Activated T-cell treated with anti-CD3 and anti-CD28 coated beads, Interleukin-2, amount 50 U/mL, for 72 hours (primary cell): ENCODE measurements at places on chromosomes 5 and 9.

- no peak for DNase-seq
Observed at GRCh38 chr5:169971780-169972179, 8.5 kb downstream of the INSYN2B start.

DNA sequence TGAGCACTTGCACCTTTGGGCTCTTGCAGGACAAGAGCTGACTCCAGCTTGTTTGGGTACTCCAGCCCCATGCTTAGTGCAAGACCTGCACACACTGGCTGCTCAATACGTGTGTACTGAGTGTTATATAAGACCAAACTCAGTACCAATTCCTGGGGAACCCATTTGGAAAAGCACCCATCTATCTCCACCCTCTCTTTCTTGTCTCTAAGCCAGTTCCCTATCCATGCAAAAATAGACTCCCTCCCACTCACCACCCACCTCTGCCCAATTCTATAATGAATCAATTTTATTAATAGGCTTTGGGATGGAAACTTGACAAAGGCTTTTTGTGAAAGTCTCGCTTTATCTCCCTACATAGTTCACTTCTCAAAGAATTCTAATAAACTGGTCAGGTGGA lies 60.9 kb upstream of the CPLX2 start:
- DNase-seq = no peak

GRCh38 chr5:88813244-88813643 lies 69.7 kb downstream of the MEF2C start:
- no peak for DNase-seq

GRCh38 chr9:114249424-114250234 lies 73.3 kb upstream of the ORM1 start:
- no peak for DNase-seq

GRCh38 chr9:128362774-128363173 lies 8.4 kb upstream of the URM1 start:
- DNase-seq = no peak

- no peak for DNase-seq
Observed at GRCh38 chr5:61245936-61246335, 83.7 kb upstream of the SMIM15 start.

DNA sequence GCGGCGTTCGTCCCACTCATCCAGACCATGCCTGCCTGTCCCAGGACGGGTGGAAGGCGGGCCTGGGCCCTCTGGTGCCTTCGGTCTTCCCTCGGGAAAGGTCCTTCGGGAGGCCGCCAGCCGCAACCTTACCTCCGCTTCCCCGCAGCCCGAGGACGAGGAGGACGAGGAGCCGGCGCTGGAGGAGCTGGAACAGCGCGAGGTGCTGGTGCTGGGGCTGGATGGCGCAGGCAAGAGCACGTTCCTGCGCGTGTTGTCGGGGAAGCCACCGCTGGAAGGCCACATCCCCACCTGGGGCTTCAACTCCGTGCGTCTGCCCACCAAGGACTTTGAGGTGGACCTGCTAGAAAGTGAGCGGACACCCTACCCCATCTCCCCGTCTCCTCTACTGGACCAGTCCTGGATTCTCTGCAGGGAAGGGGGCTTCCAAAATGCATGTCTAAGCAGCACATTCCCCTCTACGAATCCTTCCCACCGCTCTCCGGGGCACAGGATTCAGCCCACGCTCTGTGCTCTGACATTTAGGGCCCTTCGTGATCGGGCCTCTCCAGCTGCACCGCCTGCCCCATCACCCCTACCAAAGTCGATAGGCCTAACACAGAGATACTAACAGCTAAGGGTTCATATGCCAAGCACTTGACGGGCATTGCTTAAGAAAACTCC lies 1.1 kb downstream of the ARL10 start:
- no peak for DNase-seq

DNA sequence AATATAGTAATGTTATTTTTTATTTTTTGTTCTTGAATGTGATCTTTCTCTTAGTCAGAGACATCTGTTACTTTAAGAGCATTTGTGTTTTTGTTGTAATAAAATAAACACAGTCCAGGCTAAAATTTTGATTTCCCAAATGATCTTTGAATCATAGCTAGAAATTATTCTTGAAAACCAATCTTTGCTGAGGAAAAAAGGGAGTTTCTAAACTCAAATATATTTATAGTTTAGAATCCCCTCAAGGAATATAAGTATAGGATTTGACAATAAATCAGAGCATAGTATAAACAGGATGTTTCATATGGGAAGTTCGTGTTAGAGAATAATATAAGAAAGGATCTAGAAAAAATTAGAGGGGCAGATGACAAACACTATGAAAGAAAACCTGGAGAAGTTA lies 118.8 kb upstream of the ADAMTS19 start:
- DNase-seq = no peak

- DNase-seq = no peak
Observed at GRCh38 chr5:51988634-51989033, 605.4 kb downstream of the ISL1 start.

- DNase-seq = no peak
Observed at GRCh38 chr9:36837431-36838405, 196.3 kb downstream of the PAX5 start.

- DNase-seq = no peak
Observed at GRCh38 chr9:84513473-84513872, 156.1 kb upstream of the NTRK2 start.
